ENCODE measurements at places on chromosomes 12 and 14.
A peak's percentile ranks its signal among the peaks of the same experiment; 100 is the strongest.

GRCh38 chr12:823028-823698 lies 70.8 kb downstream of the WNK1 start:
- DNase-seq: no peak
- no peak overlapping the region for H3K4me3 ChIP-seq
- no peak overlapping the region for H3K27ac ChIP-seq
- H3K36me3 ChIP-seq: peaks cover 12% of the 10 kb centered on the region

- no peaks in the 10 kb centered on the region for H3K4me1 ChIP-seq
- no peak for DNase-seq
- H3K27ac ChIP-seq: no peak overlapping the region
- no peaks in the 10 kb centered on the region for H3K27me3 ChIP-seq
Measured at GRCh38 chr12:95147866-95148265, 69.4 kb downstream of the FGD6 start.

DNA sequence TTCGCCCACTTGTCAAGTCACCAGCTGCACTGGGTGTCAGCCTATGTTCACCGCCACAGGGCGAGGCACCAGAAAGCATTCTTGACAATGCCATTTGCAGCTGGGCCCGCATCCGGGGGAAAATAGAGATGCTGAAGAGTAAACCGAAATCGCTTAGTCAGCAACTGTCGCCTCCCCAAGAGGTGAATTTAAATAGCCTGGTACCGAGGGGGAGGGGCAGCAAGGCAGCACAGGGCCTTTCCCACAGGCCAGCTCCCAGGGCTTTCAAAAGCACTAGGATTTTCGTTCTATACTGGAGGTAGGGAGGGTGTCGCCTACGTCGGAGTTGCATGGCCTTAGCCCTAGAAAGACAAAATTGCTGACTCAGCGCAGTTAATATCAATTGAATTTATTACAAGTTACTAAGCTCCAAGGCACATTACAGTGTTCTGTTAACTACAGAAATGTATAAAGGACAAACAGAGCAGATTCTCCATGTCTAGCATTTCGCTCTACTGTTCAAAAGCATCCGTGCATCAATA lies 4.3 kb downstream of the IRF2BPL start:
- H3K36me3 ChIP-seq: peaks cover 28% of the 10 kb centered on the region
- peak overlapping the region; percentile 66 for H3K4me3 ChIP-seq
- H3K4me1 ChIP-seq: peaks cover 49% of the 10 kb centered on the region
- H3K27me3 ChIP-seq: no peaks in the 10 kb centered on the region

DNA sequence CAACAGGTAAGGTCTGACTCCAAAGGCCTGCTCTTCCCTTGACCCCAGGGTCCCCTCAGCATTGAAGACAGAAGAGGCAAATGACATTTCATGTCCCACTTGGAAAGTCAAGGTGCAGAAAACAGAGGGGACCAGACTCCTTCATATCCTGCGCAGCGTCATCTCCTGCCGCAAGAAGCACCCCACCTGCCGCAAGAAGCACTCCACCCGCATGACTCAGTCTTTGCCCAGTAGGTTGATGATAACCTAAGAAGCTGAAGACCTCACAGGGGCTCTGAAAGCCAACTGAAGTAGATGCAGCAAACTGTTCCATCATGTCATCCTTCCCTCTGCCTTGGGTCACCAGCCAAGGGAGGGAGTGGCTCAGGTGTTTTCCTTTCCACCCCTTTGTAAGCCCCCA lies 11.6 kb upstream of the SMUG1 start:
- no peaks in the 10 kb centered on the region for H3K36me3 ChIP-seq
- no peak overlapping the region for H3K4me3 ChIP-seq
- peaks cover 46% of the 10 kb centered on the region for H3K27me3 ChIP-seq
- peaks cover 3% of the 10 kb centered on the region for H3K4me1 ChIP-seq
- no peak overlapping the region for H3K27ac ChIP-seq
- DNase-seq: no peak

- H3K36me3 ChIP-seq: no peaks in the 10 kb centered on the region
- H3K4me1 ChIP-seq: peaks cover 2% of the 10 kb centered on the region
- H3K27me3 ChIP-seq: peaks cover 3% of the 10 kb centered on the region
- no peak overlapping the region for H3K27ac ChIP-seq
- H3K4me3 ChIP-seq: no peak overlapping the region
Measured at GRCh38 chr14:67704484-67705089, 2.9 kb downstream of the RDH12 start.

DNA sequence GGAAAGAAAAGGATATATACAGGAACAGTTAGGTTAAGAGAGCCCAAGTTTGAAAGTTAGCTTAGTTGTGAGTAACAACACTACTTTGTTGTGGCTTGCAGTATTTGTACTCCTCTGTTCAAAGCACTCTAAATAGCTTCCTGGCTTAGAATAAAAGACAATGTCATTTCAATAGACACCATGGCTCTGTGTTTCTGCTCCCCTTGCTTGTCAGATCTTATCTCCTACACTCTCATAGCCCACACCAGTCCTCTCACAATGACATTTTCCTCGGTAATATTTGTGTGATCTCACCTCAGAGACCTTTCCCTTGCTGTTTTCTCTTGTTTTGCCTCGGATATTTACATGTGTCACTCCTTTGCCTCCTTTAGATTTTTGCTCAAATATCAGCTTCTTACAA lies 418.4 kb downstream of the MDGA2 start:
- no peak overlapping the region for H3K27ac ChIP-seq
- H3K27me3 ChIP-seq: no peaks in the 10 kb centered on the region
- no peaks in the 10 kb centered on the region for H3K4me1 ChIP-seq
- no peak overlapping the region for H3K4me3 ChIP-seq
- no peak for DNase-seq

GRCh38 chr12:49720214-49720613 lies 13.0 kb upstream of the FMNL3 start:
- peaks cover 6% of the 10 kb centered on the region for H3K27me3 ChIP-seq
- no peaks in the 10 kb centered on the region for H3K36me3 ChIP-seq
- H3K4me3 ChIP-seq: no peak overlapping the region
- H3K4me1 ChIP-seq: no peaks in the 10 kb centered on the region
- DNase-seq: no peak

GRCh38 chr12:96404696-96405095 lies 4.5 kb upstream of the CDK17 start:
- H3K4me1 ChIP-seq: peaks cover 13% of the 10 kb centered on the region
- DNase-seq: no peak
- no peak overlapping the region for H3K4me3 ChIP-seq

- no peak overlapping the region for H3K27ac ChIP-seq
- no peak overlapping the region for H3K4me3 ChIP-seq
- no peak for DNase-seq
- no peaks in the 10 kb centered on the region for H3K4me1 ChIP-seq
Measured at GRCh38 chr12:104998423-104999346, 12.6 kb downstream of the NOPCHAP1 start.

DNA sequence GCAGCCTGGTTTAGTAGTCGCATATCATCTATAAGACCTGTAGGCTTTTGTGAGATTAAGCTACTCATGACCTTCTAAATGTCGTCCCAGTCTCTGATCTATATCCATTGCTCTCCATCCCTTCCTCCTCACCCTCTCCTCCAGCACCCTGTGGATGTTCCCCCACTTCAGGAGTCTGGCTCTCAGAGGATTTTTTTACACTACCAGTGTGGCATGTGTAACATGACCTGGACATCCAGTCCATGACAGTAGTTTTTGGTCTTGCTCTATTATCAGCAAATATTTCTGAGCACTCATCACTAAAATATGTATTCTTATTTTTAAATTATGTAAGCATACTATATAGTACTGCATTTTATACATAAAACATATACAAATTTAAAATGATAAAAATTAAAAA lies 142.1 kb downstream of the DYRK2 start:
- no peaks in the 10 kb centered on the region for H3K27me3 ChIP-seq
- no peak for DNase-seq
- peaks cover 8% of the 10 kb centered on the region for H3K4me1 ChIP-seq
- no peak overlapping the region for H3K4me3 ChIP-seq

- no peaks in the 10 kb centered on the region for H3K4me1 ChIP-seq
- peaks cover 16% of the 10 kb centered on the region for H3K36me3 ChIP-seq
- no peak for DNase-seq
- no peak overlapping the region for H3K4me3 ChIP-seq
Measured at GRCh38 chr12:120703311-120703942, 6.8 kb upstream of the UNC119B start.

DNA sequence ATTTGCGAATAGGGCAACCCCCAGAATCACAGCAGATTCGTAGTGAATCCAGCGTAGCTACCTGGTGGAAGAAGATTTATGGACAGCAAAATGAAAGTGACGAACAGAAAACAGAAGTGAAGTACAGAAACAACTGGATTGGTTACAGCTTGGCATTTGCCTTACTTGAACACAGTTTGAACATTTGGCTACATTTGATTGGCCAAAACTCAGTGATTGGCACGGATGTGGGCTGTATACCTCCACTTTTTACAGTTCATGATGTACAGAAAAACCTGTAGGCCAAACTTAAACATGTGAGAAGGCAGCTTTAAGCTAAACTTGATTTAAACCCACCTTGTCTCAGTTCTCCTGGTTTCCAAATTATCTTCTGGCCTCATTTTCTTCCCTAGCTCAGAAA lies 49.9 kb upstream of the AMN1 start:
- H3K27me3 ChIP-seq: no peaks in the 10 kb centered on the region
- no peak for DNase-seq
- no peaks in the 10 kb centered on the region for H3K36me3 ChIP-seq
- H3K4me3 ChIP-seq: no peak overlapping the region

DNA sequence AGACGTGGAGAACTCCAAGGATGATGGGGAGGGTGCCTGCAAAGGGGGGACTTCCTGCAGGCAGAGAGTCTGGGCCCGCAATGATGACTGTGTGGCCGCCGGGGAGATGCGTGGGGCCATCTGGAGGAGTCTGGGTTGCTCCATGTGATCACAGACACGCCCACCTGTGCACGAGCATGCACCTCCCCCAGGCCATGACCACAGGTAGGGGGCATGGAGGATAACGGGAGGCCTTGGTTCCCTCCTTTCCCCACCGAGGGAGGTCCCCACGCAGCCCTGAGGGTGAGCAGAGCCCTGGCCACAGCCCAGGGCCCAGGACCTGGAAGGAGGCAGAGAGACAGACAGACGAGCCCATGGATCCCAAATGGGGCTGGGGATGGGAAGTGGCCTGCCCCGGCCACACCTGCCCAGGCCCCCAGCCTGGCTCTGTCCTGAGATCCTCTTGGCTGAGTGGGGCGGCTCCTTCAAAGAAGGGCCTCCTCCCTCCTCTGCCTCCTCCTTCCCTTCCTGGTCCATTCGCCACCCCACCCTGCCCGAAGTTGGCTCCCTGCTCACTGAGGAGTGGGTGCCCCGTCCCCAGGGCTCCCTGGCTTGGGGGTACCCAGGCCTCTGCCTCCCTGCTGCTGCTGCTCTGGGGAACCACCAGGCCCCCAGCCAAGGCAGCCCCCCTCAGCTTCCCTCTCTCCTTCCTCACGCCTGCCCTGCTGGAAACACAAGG lies 138.2 kb downstream of the CALM1 start:
- DNase-seq: no peak
- H3K27me3 ChIP-seq: no peaks in the 10 kb centered on the region
- H3K27ac ChIP-seq: no peak overlapping the region
- H3K4me1 ChIP-seq: no peaks in the 10 kb centered on the region
- no peak overlapping the region for H3K4me3 ChIP-seq
- no peaks in the 10 kb centered on the region for H3K36me3 ChIP-seq

DNA sequence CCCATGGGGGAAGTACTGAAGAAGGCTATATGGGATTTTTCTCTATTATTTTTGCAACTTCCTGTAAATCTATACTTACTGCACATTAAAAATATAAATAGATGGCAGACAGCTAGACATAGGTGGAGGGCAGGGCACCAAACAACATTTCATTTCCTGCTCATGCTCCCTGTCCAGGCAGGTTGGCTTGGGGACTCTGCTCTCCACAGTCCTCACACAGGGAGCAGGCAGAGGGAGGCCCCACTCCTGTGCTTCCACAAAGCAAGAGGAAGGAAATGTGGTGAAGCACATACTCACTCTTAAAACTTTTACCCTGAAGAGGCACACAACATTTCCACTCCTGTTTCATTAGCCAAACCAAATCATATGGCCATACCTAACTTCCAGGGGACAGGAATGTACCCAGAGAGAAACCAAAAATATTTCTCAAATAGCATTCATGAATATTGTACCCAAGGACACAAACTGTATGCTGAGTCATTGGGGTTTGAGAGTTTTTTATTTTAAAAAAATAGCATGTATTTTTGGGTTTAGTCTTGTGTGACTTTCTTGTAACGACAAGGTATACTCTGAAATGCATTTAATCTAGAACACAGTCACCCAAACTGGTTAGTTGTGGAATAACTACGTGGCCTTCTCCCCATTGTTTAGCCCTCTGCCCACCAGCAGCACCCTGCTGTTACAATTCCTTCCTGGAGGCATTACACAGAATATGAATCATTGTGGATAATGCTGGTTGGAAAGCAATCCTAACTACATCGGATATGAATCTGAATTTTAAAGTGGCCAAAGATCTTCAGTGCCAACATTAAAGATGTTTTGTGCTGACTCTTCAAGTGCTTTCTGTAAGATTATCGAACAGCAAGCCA lies 40.9 kb downstream of the RTN1 start:
- H3K4me1 ChIP-seq: no peaks in the 10 kb centered on the region
- peaks cover 10% of the 10 kb centered on the region for H3K27me3 ChIP-seq
- DNase-seq: no peak
- no peak overlapping the region for H3K27ac ChIP-seq
- no peaks in the 10 kb centered on the region for H3K36me3 ChIP-seq

DNA sequence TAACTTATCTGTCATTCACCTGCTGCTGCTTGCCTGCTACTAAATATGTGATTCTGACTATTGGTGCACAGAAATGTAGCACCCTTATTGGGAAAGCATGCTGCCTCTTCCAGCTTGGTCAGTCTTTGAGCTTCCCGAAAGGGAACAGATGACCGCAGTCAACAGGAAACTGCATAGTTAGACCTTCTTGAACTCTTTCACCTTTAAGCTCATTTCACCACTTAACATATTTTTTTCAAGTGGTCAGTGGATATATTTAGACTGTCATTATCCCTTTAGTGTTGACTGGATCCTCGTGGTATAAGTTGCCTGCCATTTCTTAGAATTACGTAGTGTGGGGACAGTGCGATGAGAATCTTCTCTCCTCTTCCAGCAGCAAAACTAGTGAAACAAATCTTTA lies 224.9 kb downstream of the FBXL14 start:
- H3K4me1 ChIP-seq: peaks cover 3% of the 10 kb centered on the region
- H3K27me3 ChIP-seq: no peaks in the 10 kb centered on the region
- no peak overlapping the region for H3K4me3 ChIP-seq
- no peak overlapping the region for H3K27ac ChIP-seq
- DNase-seq: no peak
- peaks cover 13% of the 10 kb centered on the region for H3K36me3 ChIP-seq

DNA sequence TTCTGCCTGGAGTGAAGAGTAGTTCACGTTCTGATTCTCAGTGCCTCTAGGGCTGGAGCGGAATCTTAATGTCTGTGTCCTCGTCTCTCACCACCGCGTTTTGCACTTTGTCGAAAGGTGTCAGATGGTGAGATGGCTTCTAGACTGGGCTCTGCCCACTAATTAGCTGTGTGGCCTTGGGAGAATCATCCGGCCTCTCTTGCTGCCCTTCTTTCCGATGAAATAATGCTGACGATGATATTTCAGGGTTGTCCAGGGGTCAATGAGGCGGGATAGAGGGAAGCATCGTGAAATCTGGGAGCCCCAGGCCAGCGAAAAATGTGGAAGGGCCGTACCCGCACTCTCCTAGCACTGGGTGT lies 811 bp upstream of the GALNT16 start:
- no peak for DNase-seq
- H3K27ac ChIP-seq: no peak overlapping the region
- peaks cover 4% of the 10 kb centered on the region for H3K4me1 ChIP-seq
- H3K27me3 ChIP-seq: peaks cover 43% of the 10 kb centered on the region

- no peak overlapping the region for H3K27ac ChIP-seq
- no peaks in the 10 kb centered on the region for H3K36me3 ChIP-seq
- no peak for DNase-seq
- H3K4me3 ChIP-seq: no peak overlapping the region
- peaks cover 12% of the 10 kb centered on the region for H3K27me3 ChIP-seq
Measured at GRCh38 chr14:93857081-93857480, 68.8 kb upstream of the PRIMA1 start.

- no peak overlapping the region for H3K4me3 ChIP-seq
- no peak overlapping the region for H3K27ac ChIP-seq
- no peaks in the 10 kb centered on the region for H3K27me3 ChIP-seq
- no peaks in the 10 kb centered on the region for H3K4me1 ChIP-seq
Measured at GRCh38 chr12:88529531-88530488, 50.5 kb downstream of the KITLG start.

All from activated CD4-positive, alpha-beta memory T cell treated with anti-CD3 and anti-CD28 coated beads for 36 hours (primary cell).